GM04503 (cell line): ENCODE measurements at places on chromosomes 2 and 18.

GRCh38 chr2:1947316-1947715 lies 203.0 kb upstream of the PXDN start:
- no peak for DNase-seq

DNA sequence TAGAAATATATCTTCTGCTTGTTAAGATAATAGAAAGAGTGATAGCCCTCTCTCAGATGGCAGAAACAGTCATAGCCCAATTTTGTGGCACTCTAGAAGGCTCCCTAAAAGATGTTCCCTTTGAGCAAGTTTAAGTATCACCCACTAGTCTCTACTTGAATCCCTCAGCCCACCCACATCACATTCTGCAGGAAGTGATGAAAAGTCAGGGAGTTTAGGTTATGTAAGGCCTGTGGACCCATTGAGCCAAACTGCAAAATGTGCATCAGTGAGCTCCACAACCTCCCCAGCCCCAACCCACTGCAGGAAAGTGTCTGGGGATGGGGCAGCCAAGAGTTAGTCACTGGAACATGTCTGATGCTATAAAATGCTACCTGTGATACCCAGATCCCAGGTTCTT lies 25.6 kb downstream of the ANKRD44 start:
- DNase-seq: no peak

DNA sequence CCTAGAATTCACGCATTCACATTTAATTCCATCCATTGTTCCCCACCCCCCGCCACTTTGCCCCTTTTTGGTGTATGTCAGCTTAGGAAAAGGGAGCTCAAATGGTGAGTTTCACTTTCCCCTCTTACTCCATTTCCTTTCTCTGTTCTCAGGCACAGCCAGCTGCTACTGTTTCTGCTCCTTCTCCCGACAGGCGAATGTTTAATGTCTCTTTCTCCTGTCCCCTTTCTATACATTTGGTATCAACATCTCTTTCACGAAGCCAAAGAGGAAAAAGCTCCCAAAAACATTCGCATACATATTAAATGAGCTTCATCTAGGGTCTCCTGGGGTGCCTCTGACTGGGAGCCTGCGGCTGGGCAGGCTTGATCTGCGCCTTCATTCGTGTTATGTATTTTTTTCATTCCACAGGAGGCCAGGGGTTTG lies 124.2 kb upstream of the SATB2 start:
- no peak for DNase-seq

GRCh38 chr2:110675679-110676078 lies 2.2 kb downstream of the BUB1 start:
- DNase-seq: no peak

DNA sequence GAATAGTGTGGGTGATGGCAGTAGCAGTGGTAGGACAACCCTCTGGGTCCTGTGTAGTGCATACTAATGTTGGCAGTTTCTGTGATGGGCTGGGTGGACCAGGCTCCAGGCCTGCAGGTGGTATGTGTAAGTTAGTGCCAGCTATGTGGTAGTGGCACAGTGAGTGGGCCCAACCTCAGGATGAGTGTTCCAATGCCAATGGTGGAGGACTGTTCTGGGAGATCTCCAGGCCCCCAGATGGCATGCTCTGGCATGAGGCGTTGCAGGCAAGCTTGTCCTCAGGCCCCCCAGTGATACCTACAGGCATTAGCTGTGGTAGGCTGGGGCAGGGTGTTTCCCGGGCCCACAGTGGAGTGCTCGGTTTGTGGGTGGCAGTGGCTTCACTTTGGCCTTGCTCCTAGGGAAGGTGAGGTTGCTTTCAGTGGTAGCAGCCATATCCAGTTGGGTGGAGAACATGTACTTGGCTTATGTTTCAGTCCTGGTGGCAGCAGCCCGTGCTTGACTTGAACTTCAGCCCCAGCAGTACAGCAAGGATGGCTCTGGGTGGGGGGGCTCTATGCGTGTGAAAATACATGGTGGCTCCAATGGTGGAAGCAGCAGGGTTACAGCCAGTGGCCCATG lies 32.4 kb downstream of the TEX51 start:
- DNase-seq: no peak

DNA sequence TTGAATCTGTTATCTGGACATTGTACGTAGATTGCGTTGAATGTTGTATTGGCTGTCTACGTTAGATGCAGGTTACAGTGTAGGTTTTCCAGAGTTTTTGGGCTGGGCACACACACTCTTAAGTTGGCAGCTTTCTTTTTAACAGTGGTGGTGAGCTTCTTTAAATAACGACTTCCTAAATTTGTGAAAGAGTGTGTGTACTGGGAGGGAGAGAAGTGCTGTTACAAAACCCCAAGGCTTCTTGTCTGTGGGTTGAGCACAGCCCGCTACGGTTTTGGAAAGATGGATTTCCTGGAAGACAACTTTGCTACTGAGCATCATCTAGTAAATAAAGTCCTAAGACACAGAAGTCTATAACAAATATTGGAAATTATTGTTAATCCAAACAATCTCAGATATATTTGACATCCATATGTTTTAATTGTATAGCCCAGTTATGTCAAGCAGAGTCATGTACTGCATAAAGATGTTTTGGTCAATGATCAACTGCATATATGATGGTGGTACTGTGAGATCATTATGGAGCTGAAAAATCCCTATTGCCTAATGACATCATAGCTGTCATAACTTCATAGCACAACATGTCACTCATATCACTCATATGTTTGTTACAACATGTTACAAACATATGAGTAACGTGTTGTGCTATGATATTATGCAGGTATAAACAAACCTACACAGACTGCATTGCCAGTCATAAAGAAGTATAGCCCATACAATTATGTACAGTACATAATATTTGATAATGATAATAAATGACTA lies 7.9 kb upstream of the THUMPD2 start:
- DNase-seq: no peak

DNA sequence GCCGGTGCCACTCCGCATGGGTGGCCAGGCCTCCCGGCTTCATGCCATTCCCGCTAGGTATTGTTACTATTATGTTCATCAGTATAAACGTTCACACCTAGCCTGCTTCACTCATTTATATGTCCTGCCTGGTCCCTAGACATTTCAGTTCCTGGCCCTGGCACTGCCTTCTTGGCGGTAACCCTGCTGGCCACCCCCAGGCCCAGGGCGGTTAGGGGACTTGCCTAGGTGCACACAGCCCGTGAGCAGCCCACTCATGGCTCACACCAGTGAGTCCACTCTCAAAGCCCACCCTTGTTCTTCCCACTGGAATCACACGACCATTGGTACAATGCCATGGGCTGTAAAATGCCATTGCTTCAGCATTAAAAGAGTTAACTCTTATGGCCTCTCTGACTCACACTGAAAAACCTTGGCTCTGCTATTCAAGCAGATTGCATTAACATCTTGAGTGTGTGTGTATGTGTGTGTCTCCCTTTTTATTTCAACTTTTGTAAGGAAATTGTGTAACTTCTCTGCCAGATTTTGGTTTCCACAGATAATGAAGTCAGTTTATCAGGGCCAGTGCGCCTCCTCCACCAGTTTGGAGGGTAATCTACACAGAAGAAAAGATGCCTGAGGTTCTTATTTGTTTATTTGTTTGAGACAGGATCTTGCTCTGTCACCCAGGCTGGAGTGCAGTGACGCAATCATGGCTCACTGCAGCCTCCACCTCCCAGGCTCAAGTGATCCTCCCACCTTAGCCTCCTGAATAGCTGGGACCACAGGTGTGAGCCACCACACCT lies 74.2 kb downstream of the RAB31 start:
- DNase-seq: peak; percentile 96

DNA sequence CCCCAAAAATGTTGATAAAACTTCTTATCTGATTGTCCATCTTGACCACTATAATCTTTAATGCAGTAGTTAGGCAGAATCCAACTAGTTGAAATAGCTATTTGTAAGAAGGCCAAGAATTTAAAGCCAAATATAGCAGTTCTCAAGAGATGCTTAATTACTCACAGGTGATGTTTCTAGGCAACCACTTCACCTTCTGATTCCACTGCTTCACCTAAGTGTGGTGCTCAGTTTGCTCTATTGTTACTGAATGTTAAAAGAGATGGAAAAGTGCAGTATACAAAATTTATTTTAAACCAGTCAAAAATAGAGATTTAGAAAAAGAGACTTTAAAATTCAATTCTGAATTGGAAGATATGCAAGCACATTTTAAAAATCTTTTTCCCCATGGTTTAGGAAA lies 539.4 kb downstream of the ZNF804A start:
- DNase-seq: no peak

DNA sequence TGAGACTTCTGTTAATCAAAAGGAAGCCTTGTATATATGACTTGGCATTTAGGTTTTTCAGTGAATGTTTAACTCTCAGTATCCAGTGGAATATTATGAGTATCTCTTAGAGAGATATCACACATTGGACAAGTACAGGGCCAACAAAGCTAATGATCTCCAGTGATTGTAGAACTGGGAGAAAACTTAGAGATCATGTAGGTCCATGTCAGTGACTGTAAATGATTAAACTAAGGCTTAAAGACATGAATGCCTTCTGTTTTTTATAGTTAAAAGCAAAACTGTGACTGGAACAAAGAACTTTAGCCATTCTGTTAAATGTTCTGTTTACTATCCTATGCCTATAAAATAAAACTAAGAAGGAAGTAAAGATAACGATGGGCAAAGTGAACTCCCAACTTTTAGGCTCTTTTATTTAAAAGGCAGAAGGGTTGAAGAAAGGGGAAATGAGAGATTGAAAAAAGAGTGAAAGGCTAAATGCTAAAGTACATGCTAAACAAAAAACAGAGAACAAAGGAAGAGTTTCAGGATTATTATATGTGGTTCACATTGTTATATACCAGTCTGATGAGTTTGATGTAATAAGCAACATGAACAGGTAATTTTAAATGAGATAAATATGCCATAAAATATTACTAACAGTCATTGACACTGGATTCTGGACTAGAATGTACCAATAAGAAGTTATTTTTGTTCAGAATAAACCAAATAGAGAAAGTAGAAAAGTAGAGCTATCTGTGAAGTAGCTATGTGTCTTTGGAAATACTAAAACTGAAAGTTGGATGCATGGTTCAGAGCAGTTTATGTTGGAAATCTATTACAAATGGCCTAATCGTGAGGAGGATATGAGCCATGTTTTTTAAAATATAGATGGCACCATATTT lies 37.1 kb upstream of the TNFRSF11A start:
- no peak for DNase-seq

DNA sequence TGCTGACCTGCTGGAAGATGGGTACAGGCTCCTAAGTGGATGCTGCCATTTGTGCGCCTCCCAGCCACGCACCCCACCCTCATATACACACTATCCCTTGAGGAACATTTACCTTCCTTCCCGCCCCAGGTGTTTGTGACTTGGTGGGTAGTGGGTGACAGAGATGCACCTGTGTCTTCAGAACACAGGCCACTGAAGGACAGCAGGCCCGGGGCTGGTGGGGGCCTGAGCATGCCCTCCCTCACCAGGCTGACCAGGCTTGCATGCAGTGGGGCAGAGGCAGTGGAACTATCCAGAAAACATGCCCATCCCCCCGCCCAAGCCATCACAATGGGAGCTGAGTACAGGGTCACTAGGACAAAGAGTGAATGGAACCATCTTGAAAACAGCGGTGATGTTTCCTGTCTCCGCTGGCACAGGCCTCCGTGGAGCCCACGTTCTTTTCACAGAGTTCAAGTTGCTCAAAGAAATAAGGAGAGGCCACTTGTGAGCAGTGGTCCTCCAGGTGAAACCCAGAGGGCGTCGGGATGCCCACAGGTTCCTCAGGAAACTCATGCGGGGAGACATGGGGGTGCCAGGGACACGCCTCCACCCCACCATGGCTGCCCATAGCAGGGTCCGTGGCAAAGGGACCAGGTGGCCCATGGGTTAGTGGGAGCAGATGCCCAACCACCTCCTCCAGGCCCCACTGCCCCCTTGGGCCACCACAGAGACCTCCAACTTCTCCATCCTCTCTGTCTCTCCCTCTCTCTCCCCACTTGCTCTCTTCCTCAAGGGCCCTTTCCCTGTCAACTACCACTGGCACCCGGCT lies 90.9 kb downstream of the MALT1 start:
- no peak for DNase-seq

DNA sequence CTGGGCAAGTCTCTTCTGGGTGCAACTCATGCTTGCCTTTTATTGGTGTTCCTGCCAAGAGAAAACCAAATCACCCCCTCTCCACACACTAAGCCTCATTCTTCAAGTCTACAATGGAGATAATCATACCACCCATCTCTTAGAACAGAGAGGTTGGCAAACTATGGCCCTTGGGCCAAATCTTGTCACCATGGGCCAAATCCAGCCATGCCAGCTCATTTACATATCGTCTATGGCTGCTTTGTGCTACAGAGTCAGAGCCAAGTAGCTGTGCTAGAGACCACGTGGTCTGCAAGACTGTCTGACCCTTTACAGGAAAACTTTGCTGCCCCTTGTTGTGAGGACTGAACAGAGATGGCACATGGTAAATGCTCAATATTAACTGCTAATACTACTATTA lies 270.3 kb upstream of the PARD3B start:
- no peak for DNase-seq

DNA sequence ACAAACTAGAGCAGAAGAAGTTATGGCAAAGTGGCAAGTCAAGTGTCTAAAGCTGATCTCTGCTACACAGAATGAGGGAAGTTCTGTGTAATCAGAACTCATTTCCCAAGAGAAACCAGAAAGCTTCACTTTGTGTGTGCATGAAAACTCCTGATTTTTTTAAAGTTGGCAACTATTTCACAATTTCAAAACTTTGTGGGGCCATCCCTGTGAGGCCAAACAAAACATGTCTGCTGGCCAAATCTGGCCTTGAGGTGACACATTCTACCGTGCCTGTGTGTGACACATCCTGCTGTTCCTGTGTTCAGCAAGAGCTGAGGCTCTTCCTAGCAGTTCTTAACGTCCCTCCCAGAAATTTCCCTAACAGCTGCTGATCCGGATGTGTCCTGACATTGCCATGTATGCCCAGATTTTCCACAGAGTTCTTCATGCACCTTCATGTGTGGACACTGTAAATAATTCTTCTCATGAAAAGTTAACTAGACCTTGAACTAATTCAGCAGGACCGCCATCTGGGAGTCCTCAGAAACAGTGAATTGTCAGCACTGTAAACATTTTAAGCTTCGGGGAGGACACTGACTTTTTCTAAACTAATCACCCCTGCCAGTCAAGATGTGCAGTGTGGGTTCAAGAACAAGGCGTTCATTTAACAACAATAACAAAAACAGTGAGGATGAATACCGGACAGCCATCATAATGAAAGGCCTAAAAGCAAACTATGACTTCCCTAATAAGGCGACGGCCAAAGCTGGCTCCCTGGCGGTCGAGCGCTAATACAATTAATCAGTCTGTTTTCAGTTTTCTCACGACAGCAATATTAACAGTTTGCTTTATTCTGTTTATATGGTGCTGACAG lies 99.0 kb downstream of the PLEKHM3 start:
- peak; percentile 81 for DNase-seq

DNA sequence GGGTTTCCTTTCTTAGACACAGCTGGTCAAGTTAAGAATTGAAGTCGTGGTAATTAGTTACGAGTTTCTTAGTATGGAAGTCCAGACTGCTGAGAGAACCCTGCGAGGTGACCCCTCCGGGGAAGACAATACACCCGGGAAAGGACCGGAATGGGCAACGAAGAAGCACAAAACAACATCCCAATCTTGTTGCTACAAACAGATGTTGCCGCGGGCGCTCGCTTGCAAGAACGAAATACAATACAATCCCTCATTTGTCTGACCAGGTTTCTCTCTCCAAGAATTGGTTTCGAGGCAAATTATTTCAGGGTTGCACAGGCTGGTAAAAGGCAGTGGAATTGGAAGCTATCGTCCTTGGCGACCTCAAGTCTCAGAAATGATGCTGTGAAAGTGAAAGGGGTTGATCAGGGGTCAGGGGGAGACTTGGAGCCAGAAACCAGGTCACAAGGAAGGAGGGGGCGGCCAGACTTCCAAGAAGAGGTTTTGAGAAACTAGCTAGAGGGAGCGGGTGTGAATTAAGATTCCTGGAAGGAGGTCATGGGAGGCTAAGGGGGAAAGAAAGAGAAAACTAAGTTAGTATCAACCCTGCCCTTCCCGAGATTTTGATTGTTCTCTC lies 401.9 kb downstream of the HRH4 start:
- DNase-seq: no peak
